Hindlimb muscle (tissue), 1 donor: ENCODE measurements at places on chromosomes 13 and 19. TPM values are rescaled to one million over a fixed set of nuclear protein-coding genes. Genes with fewer than 3 reads are reported as not detected.

The TPP2 gene
- 47.1 TPM for polyA plus RNA-seq

The MBD3L3 gene
- not detected for polyA plus RNA-seq

The COL4A1 gene
- polyA plus RNA-seq: 706 TPM

The ADGRE3 gene
- polyA plus RNA-seq: not detected

The C19orf81 gene
- 1.9 TPM for polyA plus RNA-seq

The LMO7 gene
- polyA plus RNA-seq: 200 TPM

The RFPL4A gene
- polyA plus RNA-seq: 0.26 TPM

The C13orf42 gene
- polyA plus RNA-seq: 0.06 TPM

The SOX1 gene
- polyA plus RNA-seq: not detected

The ZFP36 gene
- polyA plus RNA-seq: 60.1 TPM

The GARIN5A gene
- polyA plus RNA-seq: 6.8 TPM

The DZIP1 gene
- polyA plus RNA-seq: 26.7 TPM

The MYH14 gene
- 48.6 TPM for polyA plus RNA-seq

The ZNF460 gene
- polyA plus RNA-seq: 4.5 TPM

The STOML3 gene
- polyA plus RNA-seq: not detected

The KL gene
- polyA plus RNA-seq: 2.6 TPM

The PRX gene
- polyA plus RNA-seq: 11.7 TPM

The NLRP11 gene
- polyA plus RNA-seq: not detected

The TMEM59L gene
- 3.5 TPM for polyA plus RNA-seq

The SYCN gene
- polyA plus RNA-seq: not detected

The RGCC gene
- polyA plus RNA-seq: 18.5 TPM

The KCTD4 gene
- not detected for polyA plus RNA-seq

The ZNF829 gene
- 4.2 TPM for polyA plus RNA-seq

The DKKL1 gene
- polyA plus RNA-seq: 2.4 TPM

The SYT5 gene
- 0.13 TPM for polyA plus RNA-seq

The ILF3 gene
- polyA plus RNA-seq: 175 TPM

The HSPB6 gene
- 816 TPM for polyA plus RNA-seq

The NLRP4 gene
- not detected for polyA plus RNA-seq

The PLIN5 gene
- 4.3 TPM for polyA plus RNA-seq

The STK24 gene
- 43.1 TPM for polyA plus RNA-seq

The LPAR2 gene
- polyA plus RNA-seq: 4.4 TPM

The LRG1 gene
- 0.43 TPM for polyA plus RNA-seq

The CCDC70 gene
- polyA plus RNA-seq: not detected

The OR7D2 gene
- 0.06 TPM for polyA plus RNA-seq

The NEK3 gene
- polyA plus RNA-seq: 20.0 TPM

The PROZ gene
- polyA plus RNA-seq: 0.17 TPM
